Stimulated activated CD4-positive, alpha-beta T cell treated with anti-CD3 and anti-CD28 coated beads, TNF-alpha, amount 100 ng/mL, for 4 hours (primary cell): ENCODE measurements at places on chromosomes 4 and X.

DNA sequence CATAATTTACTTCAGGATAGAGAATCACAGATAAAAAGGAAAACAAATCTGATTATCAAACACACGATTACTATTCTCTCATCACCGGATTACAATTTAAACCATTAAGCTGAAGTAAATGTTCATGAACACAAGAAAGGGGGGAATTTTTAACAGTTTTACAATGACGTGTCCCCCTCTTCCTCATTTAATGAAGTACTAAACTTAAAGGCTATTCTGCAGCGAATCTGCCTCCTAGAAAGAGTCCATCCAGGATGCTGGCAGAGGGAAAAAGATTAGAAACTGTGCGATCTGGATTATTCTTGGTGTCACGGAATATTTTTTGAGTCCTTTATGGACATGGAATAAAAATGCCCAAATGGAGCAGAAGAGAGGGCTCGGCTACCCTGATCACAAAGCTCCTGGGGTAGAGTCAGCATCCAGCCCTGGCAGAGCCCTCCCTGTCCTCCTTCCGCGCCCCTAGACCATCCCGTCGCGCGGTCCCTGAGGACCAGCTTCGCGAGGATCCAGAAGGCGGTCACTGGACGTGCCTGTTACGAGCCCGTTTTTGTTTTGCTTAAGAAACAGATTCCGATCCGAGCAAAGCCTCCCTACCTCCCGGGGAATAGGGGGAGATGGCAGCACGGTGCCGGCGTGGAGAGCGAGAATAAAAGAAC lies 1.2 kb downstream of the ELF2 start:
- DNase-seq: no peak

- DNase-seq: no peak
Observed at GRCh38 chr4:142402156-142402555, 443.9 kb downstream of the INPP4B start.

DNA sequence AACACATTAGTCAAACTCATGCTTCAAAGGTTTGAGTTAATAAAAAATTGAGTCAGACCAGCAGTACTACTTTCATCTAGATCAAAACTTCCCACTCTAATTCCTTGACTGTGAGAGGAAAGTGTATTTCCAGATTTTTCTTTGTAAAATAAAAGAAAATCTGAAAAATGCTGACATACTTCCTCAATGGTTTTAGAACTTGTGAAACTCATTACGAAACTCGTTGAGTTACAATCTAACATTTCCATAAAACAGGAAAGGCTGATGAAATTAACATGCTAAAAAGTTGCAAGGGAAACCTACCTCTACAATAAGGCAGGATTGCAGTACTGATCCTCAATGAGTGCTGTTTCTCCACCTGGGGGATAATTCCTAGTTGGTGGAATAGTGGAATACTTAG lies 217.8 kb upstream of the HCCS start:
- no peak for DNase-seq

GRCh38 chr4:184146951-184147350 lies 70.7 kb downstream of the ENPP6 start:
- no peak for DNase-seq

DNA sequence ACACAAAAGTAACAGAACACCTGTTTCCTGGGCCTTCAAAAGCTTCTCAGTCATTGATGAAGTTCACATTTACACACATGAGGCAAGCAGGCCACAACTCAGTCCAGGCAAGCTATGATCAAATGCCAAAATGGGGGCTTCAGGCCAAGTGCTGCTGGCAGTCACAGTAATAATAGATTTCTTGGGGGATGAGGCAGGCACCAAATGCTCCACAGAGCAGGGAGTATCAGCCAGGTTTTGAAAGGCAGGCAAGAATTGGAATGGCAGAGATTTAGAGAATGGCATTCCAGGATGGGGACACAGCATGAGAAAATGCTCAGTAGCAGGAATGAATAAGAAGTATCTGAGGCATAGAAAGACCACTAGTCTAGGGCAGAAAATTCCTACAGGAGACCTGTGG lies 52.8 kb downstream of the GRIA3 start:
- no peak for DNase-seq

- no peak for DNase-seq
Observed at GRCh38 chr4:82642331-82642730, 80.5 kb upstream of the TMEM150C start.

DNA sequence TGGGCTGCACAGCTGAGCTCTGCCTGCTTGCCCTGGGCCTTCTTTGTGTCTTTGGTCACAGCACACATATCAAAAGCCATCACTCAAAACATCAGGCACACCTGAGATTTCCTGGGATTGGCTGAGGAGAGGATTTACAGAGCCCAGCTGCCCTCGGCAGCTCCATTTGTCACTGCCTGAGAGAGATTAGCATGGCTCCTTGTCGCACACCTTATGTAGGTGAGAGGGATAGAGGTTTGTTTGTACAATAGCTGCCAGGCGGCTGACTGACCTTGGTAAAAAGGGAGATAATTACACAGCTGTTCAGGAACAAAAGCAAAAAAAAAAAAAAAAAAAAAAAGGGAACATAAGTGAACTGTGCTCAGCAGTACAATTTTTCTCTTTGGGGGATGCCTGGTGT lies 63.2 kb downstream of the MGST2 start:
- DNase-seq: no peak

GRCh38 chr4:8597319-8597718 lies 4.8 kb downstream of the CPZ start:
- no peak for DNase-seq

- DNase-seq: no peak
Observed at GRCh38 chr4:80713409-80713808, 317.1 kb upstream of the BMP3 start.

- no peak for DNase-seq
Observed at GRCh38 chr4:140995058-140995457, 138.2 kb downstream of the RNF150 start.

GRCh38 chrX:153521034-153521433 lies 3.6 kb downstream of the ATP2B3 start:
- no peak for DNase-seq

DNA sequence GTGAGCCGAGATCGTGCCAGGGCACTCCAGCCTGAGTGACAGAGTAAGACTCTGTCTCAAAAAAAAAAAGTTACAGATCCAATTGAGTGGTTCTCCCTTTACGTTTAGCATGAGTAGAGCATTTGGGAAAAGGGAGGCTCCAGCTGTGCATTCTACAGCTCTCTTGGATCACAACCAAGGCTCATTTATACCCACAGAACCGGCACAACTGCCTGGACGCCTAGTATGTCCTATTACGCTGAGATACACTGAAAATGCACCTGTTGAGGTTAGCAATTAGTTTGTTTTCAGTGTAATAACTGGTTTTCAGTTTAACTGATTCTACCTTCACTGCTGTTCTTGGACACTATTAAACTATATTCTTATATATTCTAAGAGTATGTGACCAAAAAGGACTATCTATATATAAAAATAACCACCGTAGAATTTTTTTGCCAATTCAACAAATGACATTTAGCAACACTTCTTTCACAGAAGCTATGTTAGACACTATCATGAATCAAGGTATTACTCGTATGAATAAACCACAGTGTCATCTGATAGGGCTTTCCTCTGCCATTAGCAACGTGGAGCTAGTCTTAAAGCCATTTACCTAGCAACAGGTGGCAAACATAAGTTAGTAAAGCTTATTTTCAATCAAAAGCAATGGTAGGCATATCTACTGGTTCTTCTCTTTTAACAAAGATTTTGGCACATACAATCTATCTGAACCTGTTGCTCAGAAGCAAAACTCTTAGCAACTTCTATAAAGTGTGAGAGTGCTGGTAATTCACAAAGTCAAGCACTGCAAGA lies 3.6 kb downstream of the OTUD4 start:
- DNase-seq: no peak

- no peak for DNase-seq
Observed at GRCh38 chr4:24984602-24985532, 45.9 kb downstream of the LGI2 start.

DNA sequence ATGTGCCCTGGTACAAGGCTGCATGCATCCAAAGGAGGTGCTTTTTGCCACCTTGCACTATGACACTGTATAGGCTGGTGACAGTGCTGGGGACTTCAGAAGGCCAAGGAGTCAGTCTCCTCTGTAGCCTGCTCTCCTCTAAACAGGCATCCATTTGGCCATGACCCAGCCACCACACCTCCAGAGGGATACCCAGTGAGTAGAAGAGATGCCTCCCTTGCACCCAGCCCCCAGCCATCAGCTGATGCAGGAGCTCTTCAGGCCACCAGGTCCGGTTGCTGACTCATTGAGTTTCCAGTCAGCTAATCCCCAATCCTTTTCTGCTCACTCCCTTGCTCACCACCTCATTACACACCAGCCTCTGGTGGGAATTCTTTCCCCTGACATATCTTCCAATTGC lies 99.8 kb downstream of the PJA1 start:
- DNase-seq: no peak
